Activated CD4-positive, alpha-beta T cell treated with anti-CD3 and anti-CD28 coated beads, Interleukin-2, Interleukin-4, amounts not matched to agents 100 ng/mL and 50 ng/mL, durations not matched to agents 16 hours and 8 hours (primary cell): ENCODE measurements at places on chromosomes 1 and 21.
A peak's percentile ranks its signal among the peaks of the same experiment; 100 is the strongest.

- DNase-seq = no peak
Observed at GRCh38 chr21:36964398-36964797, 2.1 kb downstream of the HLCS start.

- DNase-seq = no peak
Observed at GRCh38 chr21:45033791-45034555, 40.4 kb upstream of the ADARB1 start.

GRCh38 chr1:100868364-100868995, 26.2 kb downstream of the EXTL2 start:
- DNase-seq = peak; percentile 31

GRCh38 chr1:20115479-20115878, 3.9 kb downstream of the PLA2G2D start:
- no peak for DNase-seq

- no peak for DNase-seq
Observed at GRCh38 chr1:176811511-176812288, 348.7 kb downstream of the PAPPA2 start.

DNA sequence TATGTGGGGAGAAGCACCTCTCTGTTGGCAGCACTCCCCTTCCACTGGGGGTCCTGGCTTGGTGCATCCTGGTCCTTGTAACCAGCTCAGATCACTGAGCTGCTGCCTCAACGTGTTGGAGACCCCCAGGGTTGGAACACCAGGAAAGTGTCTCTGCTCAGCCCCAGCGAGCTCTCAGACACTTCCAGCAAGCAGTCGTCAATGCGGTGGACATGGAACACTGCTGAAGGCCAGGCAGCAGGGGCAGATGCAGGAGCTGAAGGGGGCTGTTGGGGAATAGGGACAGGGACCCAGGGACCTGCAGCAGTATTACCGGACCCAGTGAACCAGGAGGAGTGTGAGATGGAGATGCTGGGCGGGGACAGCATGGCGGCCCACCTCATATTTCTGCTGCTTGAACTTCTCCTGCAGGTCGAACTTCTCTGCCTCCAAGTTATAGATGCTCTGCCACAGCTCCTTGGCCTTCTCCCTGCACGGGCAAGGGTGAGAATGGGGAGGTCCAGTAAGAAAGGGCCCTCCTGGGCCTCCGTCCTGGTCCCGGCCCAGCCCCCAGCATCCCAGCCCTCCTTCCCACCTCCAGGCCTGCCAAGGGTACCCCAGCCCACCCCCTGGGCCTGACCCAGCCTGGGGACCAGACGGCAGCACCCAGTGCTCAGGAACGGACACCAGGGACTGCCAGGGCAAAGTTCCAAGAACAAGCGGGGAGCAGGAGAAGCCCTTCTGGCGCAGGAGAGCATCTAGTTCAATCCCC, 16.4 kb downstream of the TNNT2 start:
- DNase-seq = no peak

GRCh38 chr1:34974626-34975025, 10.5 kb downstream of the TMEM35B start:
- DNase-seq = no peak

DNA sequence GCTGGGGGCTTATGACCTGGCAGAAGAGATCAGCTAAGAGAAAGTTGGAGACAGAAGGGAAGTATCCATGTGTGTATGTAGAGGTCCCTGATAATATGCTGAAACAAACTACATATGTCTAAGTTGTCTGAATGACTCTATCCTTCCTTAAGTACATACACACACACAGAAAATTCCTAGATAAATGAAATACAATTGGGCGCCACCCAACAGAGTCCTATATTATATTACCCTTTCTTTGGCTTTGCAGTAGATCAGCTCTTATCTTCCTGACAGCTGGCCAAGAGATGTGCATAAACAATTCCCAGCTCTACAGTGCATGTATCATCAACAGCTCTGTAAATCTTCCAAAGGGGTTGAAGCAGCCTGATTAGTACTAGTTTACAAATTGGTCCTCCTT, 40.1 kb downstream of the SORT1 start:
- DNase-seq = no peak

- no peak for DNase-seq
Observed at GRCh38 chr1:9293241-9293532, 493 bp downstream of the SPSB1 start.

DNA sequence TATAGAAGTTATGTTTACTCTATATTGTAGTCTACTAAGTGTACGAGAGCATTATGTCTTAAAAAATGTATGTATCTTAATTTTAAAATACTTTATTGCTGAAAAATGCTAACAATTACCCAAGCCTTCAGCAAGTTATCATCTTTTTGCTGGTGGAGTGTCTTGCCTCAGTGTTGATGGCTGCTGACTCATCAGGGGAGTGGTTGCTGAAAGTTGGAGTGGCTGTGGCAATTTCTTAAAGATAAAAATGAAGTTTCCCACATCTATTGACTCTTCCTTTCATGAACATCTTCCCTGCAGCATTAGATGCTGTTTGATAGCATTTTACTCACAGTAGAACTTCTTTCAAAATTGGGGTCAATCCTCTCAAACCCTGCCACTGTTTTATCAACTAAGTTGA, 95.8 kb downstream of the CDC7 start:
- DNase-seq = peak; percentile 43

DNA sequence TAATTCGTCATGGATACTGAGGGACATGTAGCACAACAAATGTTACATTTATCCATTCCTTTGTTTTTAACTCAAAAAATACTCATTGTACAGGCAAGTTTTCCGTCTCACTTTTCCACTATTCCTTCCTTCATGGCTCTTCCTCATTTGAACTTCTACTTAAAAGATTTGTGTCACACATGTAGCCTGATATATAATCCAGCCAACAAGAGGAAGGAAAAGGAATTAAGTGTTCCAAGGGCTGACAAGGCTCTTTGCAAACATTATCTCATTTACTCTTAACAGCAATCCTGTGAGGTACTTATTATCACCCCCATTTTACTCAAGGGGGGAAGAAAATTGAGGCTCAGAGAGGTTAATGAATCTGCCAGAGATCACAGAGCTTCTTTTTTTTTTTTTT, 22.9 kb downstream of the CD244 start:
- DNase-seq = no peak

DNA sequence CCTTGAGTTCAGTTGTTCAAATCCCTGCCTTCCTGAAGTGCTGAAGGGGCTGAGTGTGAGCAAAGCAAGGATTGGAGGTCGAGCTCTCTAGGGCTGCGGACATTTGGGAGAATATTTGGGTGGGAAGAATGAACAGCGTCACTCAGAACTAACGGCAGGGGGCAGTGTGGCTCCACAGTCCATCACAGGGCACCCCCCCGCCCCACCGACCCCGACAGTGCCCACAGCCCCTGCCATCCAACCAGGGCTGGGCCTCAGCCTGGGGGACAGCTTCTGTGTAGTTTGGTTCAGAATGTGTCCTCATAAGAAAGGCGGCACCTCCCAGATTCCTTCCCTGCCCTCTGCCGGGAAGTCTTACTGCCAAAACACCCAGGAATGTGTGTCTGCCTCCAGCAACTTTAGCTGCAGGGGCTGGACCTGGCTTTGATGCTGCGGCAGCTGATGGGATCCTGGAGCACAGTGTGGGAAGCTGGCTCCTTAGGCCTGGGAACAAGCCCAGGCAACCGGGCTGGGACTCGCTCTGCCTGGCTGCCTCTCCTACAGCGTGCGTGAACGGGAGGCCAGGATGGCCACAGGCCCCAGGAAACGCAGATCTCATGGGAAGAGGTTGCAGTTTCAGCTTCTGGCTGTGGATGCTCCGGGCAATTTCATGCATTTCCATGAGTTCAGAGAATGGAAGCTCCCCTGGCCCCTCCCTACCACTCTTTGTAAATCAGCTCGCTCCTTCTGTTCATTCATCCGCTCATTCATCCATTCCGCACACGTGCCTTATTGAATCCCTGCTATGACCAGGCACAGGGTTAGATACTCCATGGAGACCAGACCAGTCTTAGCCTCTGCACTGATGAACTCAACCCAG, 104.9 kb upstream of the TMPRSS2 start:
- peak; percentile 14 for DNase-seq

DNA sequence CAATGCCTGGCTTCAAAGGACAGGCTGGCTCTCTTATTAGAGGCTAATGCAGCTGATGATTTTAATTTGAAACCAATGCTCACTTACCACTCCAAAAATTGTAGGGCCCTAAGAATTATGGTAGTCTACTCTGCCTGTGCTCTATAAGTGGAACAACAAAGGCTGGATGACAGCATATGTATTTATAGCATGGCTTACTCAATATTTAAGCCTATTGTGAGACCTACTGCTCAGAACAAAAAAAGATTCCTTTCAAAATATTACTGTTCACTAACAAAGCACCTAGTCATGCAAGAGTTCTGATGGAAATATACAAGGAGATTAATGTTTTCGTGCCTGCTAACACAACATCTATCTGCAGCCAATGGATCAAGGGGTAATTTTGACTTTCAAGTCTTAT, 73.8 kb upstream of the DUSP10 start:
- DNase-seq = no peak

DNA sequence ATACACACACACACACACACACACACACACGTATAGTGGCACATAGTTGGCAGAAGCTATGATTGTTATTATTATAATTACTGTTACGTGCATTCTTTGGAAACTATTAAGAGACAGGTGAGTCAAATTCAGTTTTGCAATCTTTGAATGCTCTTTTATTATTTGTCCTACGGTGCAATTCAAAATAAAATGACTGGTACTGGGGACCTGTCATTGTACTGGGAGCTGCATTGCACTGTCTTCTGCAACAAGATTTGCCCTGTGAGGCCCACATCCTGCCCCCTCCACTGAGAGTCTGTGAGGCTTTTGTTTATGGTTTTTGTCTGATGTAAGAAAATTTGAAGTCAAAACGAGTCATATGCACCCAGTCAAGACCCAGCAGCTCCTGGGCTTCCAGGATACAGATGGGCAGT, 1.9 kb downstream of the LY9 start:
- peak; percentile 76 for DNase-seq

DNA sequence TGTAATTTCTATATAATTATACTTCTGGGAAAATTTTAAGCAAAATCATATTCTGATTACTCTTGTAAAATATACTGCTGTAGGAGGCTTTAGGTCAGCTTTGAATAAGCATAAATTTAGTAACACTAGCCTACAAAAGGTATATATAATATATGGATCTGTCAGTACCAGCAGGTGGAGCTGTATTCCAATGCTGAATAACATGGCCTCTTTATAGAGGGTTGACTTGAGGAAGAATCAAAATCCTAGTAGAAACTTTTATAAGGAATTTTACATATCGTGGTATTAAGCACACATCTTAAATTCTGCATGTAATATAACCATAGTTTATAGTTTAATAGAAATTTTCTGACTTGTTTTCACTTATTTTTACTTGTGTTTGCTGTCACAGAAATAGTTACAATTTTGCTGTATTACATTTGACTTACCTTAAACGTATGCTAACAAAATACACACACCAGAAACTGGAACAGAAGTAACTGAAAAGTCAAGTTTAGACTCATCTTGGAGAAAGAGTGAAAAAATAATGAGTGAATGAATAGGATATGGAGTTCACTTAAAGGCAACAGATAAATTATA, 79.3 kb downstream of the HMCN1 start:
- peak; percentile 38 for DNase-seq

GRCh38 chr1:53134042-53134485, 8.4 kb downstream of the SLC1A7 start:
- DNase-seq = no peak

DNA sequence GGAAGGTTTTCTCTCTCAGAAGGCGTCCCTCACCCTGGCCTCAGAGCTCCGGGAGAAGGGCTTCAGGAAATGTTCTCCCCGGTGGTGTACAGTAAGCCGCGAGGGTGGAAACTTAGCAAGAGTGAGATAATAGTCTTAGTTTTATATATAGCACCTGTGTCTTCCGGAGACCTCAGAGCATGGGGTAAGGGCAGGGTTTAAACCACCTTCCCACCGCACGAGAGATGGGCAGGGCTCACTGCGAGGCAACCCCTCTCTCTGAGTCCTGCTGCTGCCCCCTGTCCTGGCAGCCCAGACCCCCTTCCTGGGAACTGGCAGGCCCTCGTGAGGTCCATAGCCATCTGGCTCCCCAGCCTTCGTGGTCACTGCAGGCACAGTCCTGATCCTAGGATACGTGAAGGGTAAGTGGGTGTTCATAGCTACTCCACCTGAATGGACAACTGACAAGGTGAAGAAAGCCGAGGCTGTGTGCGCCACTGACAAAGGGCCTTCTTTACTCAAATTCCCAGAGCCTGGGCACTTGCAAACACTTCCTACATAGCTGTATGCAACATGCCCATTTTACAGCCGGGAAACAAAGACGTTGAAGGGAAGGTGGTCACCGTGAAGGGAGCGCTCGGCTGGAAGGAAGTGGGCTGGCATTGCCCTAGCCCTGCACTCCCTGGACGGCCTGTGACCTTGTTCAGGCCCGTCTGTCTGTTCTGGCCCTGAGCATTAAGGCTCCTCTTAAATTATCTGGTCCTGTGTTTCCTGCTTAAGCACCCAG, 26.9 kb downstream of the ITPKB start:
- DNase-seq = peak; percentile 66

GRCh38 chr1:212733109-212733508, 33.5 kb upstream of the BATF3 start:
- no peak for DNase-seq

- no peak for DNase-seq
Observed at GRCh38 chr1:49526672-49527071, 497.1 kb downstream of the AGBL4 start.
